NCI-H2107 (cell line): ENCODE measurements at places on chromosomes 12 and 14.

DNA sequence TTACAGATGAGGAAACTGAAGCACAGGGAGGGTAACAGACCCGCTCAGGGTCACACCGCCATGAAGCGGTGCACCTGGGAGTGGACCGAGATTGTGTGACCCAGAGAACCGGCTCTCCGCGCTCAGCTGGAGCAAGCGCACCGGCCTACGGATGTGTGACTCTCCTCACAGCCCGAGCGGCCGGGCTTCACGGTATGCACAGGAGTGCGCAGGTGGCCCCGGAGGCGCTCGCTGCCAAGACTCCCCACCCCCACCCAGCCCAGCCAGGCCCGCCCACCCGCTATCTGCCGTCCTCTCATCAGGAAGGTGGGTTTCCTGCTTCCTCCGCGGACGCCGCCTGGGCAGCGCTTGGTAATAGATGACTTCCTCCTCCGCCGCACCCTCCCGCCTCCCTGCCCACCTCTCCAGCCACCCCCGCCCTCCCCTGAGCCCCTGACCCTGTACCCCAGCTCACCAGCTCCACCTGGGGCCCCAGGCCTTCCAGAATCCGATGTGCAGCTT is 110.7 kb downstream of the NCOR2 start:
- DNase-seq = no peak

- peak; percentile 43 for DNase-seq
These were observed 38.3 kb downstream of the ATF7IP start for GRCh38 chr12:14403711-14404196.

DNA sequence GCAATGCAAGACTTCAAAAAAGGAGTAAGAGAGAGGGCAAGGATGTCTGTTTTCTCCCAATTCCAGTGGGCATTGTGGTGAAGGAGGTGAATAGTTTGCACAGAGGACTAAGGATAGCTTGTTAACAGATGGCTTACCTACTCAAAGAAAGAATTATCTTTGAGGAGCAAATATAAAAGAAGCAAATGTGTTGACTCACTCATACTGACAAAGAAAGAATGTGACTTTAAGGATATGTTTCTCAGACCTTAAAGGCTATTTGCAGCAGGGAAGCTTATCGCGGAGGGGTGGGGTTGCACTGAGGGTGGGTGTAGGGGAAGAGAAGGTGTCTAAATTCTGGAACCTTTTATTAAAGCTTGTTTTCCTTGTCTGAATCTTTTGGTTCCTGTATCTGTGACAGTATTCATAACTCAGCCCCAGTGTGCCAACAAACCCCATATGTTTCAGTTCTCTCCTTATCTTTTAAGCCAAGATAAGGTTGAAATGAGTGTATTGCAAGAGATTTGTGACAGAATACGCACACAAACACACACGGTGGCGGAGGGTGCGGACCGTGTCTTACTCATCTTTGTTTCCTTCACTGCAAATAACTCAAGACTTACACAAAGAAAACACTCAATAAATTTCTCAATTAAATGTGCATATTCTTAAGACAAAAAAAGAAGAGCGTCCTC is 146.4 kb upstream of the ARID2 start:
- DNase-seq = no peak

- DNase-seq = no peak
These were observed 101.6 kb downstream of the DAD1 start for GRCh38 chr14:22487401-22487800.

- no peak for DNase-seq
These were observed 113.6 kb downstream of the CHST11 start for GRCh38 chr12:104570174-104570907.

GRCh38 chr12:49887536-49888401 is 15.9 kb downstream of the FAIM2 start:
- DNase-seq = no peak

DNA sequence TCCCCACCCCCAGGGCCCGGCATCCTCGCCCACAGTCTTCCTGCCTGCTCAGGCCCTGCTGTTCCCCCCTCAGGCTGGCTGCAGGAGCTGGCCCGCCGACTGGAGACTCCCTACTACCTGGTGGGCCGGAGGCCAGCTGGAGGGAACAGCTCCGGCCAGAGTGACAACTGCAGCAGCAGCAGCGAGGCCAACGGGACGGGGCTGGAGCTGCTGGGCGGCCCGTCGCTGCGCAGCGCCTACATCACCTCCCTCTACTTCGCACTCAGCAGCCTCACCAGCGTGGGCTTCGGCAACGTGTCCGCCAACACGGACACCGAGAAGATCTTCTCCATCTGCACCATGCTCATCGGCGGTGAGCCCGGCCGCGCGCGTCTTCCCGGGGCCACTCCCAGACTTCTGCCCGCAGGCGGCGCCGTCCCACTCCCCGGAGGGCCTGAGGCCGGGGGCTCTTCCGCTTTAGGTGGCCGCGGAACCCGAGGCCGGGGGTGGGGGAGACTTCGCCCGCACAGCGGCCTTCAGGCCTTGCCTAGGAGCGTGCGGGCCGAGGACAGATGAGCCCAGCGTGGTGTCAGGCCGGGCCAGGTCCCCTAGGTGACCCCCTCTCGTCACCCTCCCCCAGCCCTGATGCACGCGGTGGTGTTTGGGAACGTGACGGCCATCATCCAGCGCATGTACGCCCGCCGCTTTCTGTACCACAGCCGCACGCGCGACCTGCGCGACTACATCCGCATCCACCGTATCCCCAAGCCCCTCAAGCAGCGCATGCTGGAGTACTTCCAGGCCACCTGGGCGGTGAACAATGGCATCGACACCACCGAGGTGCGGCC is 10.2 kb downstream of the KCNH3 start:
- DNase-seq = no peak

DNA sequence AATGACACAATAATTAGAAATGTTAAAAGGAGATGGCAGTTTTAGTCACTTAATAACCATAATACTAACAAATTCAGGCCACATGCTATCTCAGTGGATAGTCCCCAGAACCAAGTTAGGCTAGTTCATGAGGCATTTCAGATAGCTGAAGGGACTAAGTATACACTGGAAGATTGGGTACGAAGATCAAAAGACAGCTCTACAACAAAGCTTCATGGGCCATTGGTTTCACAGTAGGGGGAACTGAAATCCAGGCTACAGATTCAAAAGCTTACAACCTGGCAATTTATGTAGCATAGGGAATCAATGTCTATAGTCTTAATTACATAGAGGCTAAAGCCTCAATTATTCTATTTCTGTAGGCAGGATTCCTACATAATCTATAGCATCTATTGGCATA is 343.0 kb downstream of the RGS6 start:
- DNase-seq = no peak

DNA sequence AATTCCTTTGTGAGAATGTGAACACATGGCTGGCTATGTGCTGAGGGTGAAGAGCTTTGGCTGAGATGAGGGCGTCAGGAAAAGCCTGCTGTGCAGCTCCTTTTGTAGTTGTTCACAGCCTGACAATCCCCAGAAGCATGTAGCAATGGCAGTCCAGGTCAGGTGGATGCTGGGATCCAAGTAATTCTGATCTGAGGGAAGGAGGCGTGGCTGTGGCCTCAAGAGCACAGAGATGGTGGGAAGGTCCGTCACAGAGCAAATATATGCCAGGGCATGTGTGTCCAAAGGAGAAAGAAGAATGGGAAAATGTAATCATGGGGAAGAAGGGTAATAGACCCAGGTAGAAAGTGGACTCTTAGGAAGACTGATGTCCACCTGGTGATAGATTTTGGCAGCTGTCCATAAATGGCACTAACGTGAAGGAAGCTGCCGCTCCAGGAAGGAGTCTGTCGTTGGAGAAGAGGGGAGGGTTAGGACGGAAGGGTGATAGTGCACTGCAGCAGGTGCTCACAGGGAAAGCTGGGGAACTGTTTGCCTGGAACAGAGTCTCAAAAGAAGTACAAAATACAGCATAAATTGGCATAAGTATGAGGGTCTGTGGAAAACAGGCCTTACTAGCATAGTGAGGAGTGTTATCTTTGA is 13.8 kb downstream of the MGST1 start:
- no peak for DNase-seq

DNA sequence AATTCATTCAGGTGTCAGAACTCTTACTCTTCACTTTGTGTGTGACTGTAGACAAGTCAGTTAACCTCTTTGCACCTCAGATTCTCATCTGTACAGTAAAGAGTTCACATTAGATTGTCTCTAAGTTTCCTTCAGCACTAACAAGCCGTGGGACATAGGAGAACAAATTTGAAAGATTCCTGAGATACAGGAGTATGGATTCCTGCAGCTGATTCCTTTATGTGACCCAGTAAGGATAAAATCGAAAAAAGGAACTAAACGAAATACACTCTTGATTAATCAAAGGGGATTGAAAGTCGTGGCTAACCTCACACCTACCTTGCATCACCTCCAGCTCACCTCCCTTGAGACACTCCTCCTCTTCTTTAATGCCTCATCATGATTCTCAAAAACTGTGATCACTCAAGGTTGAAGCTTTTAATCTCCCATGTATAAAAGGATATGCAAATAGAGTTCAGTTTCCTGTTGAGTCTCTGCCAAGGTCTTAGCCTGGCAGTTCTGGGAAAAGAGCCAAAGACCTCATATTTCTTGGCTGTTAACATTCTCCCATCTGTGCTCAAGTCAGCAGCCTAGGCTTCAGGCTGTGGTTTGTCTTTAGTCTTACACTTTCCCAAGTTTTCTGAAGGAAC is 156.6 kb downstream of the DAD1 start:
- DNase-seq = peak; percentile 25

DNA sequence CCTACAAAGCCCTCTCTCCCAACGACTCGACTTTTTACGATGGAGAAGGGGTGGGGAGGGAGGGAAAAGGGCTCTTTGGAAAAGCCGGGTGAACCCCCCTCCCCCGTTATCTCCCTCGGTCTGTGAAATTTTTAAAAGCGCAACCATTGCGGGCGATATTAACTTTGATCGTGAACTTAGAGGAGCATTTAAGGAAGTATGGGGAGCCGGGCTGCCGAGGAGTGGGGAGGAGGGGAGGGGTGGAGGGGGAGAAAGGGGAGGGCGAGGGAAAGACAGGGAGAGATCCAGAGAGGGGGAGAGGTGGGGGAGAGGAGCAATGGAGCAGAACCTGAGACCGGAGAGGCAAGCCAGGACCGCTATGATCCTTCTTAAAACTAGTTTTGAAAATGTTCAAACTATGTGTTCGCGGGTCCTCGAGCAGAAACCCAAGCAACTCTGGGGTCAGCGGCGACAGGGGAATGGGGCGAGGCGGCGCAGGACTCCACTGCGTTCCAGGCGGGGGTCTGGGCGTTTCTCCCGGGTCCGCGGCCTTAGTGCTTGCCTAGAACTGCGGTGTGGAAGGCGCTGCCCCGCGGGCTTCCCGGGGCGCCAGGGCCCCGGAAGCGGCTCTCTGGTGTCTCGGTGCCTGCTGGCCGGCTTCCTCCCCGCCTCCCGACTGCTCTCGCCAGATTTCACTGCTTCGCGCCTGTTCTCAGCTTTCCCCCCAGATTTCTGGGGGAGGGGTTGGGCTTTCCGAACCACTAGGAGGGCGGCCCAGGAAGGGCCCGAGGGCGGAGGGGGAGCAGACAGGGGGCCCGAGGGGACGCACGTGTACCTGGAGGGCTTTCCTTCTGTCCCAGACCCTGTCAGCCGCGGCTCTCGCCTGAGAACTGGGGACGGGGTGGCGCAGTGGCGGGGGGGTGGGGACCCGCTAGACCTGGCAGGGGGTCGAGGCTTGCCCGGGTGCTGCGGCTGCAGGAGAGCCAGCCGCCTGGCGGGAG is at the start of gene HOTAIR:
TSS of gene HOTAIR (minus strand) at position 871 of the 980 bp plus-strand sequence.
- DNase-seq = no peak

DNA sequence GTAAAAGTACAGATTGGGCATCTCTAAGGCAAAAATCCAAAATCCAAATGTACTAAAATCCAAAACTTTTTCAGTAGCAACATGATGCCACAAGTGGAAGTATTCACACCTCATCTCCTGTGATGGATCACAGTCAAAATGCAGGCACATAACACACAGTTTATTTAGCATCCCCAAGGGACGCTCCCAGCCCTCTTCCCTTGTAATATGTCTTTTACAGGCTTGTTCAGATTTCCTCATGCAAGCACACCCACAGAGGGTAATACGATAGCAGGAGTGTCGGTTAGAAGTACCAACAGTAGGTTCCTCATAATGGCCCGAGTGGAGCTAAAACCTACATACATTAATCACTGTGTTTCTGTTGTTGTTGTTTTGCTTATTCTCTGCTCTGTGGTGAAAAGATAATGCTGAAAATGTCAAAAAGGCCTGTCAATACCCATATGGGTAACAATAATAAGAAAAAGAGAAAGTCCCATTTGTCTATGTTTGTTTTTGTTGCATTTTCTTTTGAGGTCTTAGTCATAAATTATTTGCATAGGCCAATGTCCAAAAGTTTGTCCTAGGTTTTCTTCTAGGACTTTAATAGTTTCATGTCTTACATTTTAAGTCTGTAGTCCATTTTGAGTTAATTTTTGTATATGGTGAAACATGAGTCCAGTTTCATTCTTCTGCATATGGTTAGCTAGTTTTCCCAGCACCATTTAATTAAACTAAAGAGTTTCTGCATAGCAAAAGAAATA is 133.1 kb downstream of the LRIG3 start:
- DNase-seq = no peak

GRCh38 chr12:29463198-29463597 is 34.3 kb downstream of the OVCH1 start:
- DNase-seq = no peak

- DNase-seq = no peak
These were observed 29.2 kb downstream of the ISCA2 start for GRCh38 chr14:74522740-74523139.

DNA sequence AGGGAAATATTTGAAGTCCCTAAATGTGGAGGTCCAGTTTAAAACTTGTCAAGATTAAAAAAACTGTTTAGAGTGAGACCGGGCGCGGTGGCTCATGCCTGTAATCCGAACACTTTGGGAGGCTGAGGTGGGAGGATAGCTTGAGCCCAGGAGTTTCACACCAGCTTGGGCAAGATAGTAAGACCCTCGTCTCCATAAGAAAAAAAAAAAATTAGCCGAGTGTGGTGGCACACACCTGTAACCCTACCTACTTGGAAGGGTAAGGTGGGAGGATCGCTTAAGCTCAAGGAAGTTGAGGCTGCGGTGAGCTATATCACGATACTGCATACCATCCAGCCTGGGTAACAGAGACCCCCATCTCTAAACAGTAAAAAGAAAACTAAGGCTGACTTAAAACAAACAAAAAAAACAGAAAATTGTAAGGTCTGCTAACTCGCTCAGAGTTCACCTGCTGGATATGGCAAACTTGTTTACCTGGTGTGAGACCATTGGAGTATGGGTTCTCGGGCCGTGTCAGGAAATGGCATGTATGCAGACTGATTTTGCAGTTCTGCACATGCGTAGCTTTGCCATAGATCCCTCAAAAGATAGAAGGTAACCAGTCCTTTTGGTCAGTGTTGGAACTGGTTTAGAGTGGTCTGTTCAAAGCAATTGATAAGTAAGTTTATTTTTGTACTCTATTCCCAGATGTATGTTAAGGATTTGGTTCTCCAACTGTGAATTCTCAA is 2.1 kb downstream of the RNF10 start:
- no peak for DNase-seq
